ENCODE measurements at places on chromosomes 16 and 17.

GRCh38 chr17:79728169-79728907 lies 2.4 kb upstream of the ENPP7 start:
- DNase-seq, result peak; percentile 41

GRCh38 chr17:42880776-42881310 lies 19.8 kb upstream of the G6PC1 start:
- no peak for DNase-seq

DNA sequence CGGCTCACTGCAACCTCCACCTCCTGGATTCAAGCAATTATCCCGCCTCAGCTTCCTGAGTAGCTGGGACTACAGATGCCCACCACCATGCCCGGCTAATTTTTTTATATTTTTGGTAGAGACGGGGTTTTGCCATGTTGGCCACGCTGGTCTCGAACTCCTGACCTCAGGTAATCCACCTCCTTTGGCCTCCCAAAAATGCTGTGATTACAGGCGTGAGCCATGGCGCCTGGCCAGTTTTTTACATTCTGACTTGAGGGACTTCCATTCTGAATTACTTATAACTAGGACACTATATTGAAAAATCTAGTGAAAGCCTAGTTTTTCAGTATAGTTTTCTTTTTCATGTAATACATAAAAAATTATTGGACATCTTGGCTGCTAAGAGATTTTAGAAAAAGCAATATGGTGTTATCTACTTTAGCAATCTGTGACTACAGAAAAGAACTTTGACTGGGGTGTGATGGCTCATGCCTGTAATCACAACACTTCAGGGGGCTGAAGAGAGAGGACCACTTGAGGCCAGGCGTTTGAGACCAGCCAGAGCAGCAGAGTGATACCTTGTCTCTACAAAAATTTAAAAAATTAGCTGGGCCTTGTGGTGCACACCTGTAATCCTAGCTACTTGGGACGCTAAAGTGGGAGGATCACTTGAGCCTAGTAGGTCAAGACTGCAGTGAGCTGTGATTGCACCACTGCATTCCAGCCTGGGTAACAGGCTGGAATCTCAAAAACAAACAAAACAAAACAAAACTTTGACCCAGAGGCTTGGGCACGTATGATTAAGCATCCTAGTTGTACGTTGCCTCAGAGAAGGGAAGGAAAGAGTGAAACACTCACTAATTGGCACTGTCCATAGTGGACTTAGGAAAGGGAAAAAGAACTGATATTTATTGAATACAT lies 26.8 kb upstream of the GOSR1 start:
- DNase-seq, result no peak

DNA sequence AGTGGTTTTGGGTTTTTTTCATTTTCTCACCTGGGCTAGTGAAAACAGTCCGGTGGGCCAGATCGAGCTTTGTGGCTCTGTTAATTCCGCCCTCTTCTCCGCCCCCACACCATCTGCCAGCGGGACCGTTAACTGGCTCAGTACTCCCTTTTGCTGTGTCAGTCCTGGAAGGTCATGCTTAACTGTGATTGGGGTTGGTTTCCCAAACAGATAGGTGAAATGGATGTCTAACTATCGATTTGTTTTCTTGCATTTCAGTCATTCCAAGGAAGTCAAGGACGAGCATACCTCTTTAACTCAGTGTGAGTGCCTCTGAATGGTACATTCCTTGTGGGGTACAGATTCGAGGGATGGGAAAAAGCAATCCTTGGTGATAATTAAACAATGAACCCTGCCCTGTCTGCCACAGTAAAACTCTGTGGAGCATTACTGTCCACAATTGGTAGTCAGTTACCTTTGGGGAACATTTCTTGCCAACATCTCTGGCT lies 56.7 kb downstream of the YPEL2 start:
- DNase-seq, result no peak

- no peak for DNase-seq
Observed at GRCh38 chr17:13016881-13017654, 759 bp downstream of the ELAC2 start.
